ENCODE measurements at places on chromosomes 6 and 20.

DNA sequence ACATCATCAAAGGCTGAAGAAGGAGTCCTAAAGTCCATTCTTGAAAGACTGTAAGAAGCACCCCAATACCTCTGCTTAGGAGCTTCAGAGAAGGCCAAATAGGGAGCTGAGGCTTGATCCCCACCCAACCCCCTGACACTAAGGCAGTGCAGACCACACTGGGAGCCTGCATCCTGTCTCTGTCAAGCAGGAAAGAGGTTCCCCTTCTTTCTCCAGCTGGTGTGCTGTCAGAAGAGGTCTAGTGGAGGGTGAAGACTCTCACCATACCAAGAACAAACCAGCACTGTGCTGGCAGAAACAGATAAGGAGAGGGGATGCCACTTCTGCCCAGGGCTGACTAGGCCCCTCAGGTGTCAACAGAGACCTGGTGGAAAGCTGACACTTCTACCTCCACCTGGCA is 19.9 kb downstream of the GZF1 start:
- no peak for DNase-seq

GRCh38 chr6:112286010-112286409 is 31.6 kb upstream of the LAMA4 start:
- no peak for DNase-seq

DNA sequence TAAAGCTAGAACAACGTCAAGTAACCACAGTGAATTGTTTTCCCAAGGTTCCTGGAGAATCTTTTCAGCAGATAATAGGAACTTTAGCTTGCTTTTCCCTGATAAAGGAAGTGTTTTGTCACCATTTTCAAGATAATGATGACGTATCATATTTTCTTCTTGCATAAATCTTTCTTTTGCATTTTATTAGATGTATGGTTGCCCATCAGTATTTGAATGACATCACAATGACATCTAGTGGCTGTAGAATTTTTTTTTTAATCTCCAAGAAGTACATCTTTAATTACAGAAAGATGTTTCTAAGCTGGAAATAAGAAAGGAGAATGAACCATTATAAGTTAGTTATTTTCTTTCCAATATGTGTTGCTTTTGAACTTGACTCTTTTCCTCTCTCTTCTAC is 83.0 kb downstream of the CENPW start:
- no peak for DNase-seq

DNA sequence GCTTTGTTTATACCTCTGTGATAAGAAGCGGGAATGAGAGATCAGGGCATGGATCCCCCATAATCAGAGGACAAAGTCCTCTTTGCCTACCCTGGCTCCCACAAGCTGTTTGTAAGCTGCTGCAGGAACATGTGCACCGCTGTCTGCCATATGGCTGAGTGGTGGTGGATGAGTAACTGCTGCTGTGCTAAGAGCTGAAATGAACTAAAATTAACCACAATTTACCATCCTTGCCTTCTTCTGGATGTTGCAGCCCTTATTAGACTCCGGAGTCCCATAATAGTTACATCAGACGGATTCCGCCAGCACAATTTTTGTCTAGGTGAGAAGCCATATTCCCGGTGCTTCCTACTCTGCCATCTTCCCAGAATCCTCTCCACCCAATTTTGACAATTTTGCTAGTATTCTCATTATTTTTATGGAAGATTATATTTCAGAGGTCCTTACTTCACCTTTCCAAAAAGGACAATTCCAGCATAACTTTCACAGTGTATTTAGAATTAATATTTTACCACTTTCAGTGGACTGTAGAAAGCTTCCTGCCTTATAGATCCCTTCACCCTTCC is 6.0 kb upstream of the CMTR1 start:
- DNase-seq = no peak

GRCh38 chr6:157898169-157898568 is 75.1 kb downstream of the SNX9 start:
- no peak for DNase-seq

GRCh38 chr6:146111881-146112450 is 83.1 kb downstream of the GRM1 start:
- DNase-seq = no peak

GRCh38 chr20:35226884-35227681 is 593 bp downstream of the MMP24 start:
- DNase-seq = no peak

DNA sequence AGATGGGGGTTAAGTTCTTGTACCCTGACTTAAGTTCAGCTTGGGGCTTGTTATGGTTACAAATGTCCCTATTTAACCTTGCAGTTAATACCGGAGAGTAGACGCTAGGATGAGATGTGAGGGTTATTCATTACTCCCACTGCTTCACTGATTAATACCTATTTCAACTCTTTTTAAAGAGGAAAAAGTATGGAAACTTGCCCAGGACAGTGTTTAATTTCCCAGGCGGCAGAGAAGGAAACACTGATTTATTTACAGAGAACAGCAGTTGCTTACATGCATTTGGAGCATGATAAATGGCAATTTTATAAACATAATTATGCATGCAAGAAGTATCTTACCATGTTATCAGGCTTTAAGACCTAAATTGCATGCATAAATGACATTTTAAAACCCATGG is 137.7 kb downstream of the RCAN2 start:
- no peak for DNase-seq

DNA sequence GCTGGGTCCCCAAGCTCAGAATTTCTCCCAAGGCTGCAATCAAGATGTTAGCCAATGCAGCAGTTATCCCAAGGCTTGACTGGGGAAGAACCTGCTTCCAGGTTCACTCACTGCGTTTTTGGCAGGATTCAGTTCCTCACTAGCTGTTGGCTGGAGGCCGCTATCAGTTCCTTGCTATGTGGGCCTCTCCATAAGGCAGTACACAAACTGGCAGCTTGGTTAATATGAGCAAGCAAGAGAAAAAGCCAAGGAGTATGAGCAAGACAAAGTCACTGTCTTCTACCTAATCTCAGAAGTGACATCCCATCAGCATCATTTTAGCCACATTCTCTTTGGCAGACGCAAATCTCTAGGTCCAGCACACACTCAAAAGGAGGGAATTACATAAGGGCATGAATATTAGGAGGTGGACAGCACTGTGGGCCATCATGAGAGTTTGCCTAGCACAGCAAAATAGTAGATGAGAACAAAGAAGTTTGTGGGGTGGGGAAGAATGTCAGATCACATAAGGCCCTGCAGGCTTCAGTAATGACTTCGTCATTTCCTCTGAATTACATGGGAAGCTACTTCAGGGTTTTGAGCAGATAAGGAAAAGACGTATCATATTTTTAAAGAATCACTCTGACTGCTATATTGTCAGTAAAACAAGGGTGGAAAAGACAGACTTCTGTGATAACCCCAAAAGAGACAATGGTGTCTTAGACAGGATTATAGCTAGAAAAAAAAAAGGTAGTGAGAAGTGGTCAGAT is 25.5 kb downstream of the LMBRD1 start:
- no peak for DNase-seq

DNA sequence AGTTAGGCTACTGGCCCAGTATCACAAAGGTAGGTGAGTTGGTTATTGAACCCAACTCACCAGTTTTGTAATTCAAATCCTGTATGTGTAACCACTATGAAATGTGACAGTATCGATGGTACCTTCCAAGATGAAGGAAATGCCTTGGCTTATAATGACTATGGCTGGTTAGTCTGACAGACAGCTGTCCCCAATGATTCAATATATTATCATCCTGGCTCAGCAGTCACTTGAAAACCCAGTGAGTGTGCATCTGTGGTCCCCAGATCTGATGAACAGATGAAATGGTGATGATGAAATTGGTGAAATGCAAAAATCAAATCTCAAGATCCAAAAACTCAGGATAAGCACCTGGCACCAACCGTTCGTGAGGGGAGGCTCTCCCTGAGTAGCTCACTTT is 54.8 kb downstream of the TNFRSF21 start:
- no peak for DNase-seq

DNA sequence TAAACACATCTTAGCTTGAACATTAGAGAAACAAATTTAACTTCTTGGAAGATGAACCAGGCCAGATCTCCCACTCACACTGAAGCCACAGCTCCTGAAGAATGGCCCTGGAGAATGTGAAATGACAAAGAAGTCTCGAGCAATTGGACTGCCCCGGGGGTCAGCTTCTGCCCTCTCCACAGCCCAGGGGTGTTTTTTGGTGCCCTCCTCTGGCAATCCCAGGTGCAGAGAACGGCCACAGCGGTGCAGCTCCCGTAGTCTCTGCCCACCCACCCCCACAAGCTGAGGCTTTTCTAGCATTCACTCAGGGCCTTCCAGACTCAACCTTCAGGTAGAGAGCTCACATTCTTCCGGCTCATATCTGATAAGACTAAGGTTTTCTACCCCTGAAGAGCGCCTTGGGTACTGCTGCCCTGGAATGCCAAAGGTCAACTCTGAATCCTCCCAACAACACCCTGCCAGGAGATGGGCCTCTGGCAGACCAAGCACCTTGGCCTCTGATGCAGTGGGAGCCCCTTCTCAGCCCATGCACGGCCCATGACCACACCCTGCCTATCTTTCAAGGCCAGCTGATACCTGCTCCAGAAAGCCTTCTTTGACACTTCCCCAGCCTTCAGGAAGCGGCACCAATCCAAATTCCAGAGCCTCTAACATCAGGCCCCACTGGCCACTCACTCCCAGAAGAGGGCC is 208.3 kb downstream of the SYNDIG1 start:
- DNase-seq = no peak

DNA sequence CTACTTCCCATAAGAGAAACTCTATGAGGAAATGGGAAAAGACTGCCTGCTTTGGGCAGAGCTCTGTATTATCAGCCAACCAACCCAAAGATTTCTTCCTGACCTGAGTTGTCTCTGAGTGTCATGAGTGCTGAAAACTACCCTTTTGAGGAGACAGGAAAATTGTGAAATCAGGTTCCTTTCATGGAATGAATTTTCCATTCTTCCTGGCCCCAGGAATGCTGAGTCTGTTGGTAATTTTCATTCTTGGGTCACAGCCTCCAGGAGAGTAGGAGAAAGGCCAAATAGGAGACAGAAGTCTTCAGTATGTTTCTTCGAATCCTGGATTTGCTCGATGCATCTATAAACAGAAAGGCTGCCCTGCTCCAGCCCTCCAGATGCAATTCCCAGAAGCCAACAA is 53.6 kb downstream of the SCML4 start:
- peak; percentile 8 for DNase-seq

DNA sequence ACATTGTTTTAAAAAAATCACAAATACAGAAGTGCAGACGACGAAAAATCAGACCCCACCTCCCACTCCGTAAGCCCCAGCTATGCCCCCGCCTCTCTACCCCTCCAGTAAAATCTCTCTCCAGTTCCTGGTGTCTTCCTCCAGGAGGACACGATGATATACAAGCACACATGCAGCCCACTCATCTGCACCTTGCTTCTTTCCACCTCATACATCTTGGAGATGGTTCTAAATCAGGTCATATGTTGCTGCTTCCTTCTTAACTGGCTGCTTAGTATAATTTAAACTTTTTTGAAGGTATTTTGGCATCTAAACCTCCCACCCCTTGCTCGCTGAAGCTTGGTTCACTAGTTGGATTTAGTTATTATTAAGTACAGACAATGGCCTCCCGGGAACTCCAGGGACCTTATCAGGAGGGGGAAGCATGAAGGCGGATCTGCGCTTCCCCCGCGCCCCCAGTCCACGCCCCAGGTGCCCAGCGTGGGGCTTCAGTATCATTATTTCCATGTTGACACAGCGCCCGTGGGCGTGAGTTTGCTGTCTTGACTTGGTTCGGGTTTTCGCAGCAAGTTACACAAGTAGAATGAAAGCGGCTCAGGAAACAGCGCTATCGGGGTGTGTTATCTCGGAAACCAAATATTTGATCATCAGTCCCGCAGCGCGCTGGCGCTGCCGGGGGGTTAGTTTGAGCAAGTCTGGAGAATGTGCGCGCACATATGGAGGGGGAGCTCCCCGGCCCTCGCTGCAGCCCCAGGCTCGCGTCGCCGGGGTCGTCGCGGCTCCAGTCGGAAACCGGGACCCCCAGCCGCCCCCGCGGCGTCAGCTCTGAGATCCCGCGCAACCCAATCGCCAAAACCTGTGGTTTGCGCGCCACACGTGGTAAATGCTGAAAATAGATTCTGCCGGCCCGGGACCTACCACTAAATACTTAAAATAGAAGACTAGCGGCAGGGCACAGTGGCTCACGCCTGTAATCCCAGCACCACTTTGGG is 2.3 kb downstream of the BMP7 start:
- DNase-seq = no peak

DNA sequence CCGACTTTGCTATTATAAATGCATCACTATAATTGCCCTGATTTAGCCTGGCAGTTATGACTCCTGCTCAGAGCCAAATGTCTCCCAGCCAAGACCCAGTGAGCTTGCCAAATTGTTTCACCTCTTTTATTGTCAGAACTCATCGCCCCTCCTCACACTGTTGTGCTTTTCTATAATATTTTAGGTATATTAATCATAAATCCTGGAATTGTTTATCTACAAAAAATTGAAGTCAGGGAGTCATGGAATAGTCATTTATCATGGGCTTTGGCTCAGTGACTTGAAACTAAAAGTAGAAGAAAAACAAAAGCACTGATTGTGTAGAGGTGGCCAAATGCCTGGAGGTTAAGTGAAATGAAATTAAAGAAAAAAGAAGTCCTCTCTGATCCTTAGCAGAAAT is 85.6 kb downstream of the PFDN4 start:
- no peak for DNase-seq

- DNase-seq = no peak
Measured at GRCh38 chr6:134166511-134167261, 114.3 kb upstream of the SLC2A12 start.

GRCh38 chr20:40650707-40651106 is 38.3 kb downstream of the MAFB start:
- no peak for DNase-seq

DNA sequence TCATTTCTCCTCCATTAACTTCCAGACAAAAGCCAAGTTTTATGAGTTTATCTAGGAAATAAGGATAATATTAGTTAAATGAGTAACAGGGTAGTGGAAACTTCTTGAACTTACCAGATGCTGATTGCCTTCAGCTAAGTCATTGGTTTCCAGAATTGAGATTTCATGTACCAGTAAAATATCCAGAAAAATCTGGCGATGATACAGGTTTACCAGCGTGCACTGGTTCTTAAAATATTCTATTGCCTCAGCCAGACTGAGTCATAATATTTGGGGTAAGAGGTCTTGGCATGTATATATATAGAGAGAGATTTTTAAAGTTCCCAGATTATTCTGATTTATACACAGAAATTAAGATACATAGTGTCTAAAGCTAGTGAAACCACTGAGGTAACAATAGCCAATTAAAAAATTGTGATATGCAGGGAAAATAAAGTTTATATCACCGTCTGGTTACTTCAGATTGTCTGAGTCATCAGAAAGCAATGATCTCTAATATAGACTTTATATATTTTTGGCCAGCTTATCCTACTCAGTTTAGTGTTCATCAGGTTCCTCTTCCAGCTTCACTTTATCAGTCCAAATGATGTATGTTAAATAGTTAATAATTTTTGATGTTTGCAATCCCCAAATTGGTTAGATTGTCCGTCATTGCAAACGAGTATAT is 39.5 kb upstream of the SDHAF4 start:
- DNase-seq = peak; percentile 17

DNA sequence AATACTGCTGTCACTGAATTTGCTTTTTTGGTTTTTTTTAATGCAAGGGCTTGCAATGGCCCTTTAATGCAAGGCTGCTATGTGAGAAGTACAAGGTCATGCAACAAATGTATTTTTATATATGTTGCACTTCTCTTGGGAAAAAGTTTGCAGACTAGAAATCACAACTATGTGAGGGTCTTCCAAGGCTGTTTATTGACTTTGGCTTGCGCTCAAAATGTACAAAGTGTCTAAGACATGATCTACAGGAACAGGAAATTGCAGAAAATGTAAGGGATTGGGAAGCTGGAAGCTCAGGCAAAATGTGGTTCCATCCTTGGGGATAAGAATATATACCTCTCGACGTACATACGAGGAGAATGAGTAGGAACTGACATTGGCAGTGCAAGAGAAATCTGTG is 92.2 kb upstream of the F13A1 start:
- no peak for DNase-seq

Measured in fibroblast of skin of left quadriceps (primary cell).